Islet precursor cell (in vitro differentiated cells): ENCODE measurements at places on chromosomes 12 and 14.
A peak's percentile ranks its signal among the peaks of the same experiment; 100 is the strongest.

- no peak for DNase-seq
These were observed 206.5 kb upstream of the EEA1 start for GRCh38 chr12:93135286-93136239.

DNA sequence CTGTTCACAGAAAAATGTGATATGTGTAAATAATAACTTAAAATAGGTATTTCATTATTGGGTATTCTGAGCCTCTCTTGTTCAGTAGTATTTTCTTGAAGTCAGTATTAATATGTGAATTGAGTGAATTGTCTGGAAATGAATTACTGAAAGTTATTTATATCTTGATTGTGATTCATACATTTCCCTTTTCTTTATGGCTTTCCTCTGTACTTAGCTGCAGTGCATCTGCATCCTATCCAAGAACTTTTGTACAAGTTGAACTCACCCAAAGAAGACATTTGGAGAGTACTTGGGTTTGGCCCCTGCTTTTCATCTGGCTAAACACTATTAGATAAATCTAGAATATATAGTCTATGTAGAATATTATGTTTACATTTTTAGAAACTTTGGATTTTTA is 326.0 kb downstream of the RAD51B start:
- no peak for DNase-seq

DNA sequence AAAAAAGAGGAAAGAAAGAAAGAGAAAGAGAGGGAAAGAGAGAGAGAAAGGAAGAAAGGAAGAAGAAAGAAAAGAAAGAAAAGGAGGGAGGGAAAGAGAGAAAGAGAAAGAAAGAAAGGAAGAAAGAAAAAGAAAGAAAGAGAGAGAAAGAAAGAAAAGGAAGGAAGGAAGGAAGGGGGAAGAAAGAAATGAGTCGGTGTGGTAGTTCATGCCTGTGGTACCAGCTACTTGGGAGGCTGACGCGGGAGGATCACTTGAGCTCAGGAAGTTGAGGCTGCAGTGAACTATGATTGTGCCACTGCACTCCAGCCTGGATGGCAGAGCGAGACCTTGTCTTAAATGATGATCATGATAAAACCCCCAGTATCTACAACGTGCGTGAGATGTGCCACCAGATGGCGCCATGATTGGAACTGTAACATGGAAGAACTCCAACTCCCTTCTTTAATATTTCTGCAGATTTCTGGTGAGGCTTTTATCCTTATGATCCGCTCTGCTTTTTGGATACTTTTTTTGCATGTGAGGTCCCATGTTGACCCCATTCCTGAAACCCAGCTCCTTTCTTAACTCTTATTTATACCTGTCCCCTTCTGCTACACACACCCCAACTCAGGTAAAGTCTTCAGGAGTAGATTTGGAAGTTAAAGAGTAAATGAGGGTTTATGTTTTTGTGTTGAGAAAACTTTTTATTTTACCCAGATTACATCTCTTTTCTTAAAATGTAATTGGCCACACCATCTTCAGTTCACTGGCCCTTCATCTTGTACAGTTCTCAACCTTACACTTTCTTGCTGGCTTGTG is 25.6 kb downstream of the RNASE10 start:
- peak; percentile 77 for DNase-seq

GRCh38 chr14:99729991-99730875 is 46.1 kb downstream of the CYP46A1 start:
- peak; percentile 87 for DNase-seq

- DNase-seq: peak; percentile 43
These were observed 332.3 kb downstream of the TMEM121 start for GRCh38 chr14:105858676-105859025.

GRCh38 chr12:65122703-65123102 is 1.6 kb upstream of the WIF1 start:
- DNase-seq: no peak

DNA sequence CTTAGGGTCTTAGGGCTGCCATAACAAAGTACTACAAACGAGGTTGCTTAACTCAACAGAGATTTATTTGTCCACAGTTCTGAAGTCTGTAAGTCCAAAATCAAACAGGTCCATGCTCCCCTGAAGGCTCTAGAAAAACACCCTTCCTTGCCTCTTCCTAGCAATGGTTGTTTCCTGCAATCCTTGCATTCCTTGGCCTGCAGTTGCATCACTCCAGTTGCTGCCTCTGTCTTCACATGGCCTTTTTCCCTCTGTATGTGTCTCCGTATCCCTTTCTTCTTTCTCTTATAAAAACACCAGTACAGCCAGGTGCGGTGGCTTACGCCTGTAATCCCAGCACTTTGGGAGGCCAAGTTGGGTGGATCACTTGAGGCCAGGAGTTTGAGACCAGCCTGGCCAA is 17.4 kb downstream of the KCNMB4 start:
- peak; percentile 71 for DNase-seq

GRCh38 chr14:73696466-73697400 is 17.5 kb downstream of the PNMA1 start:
- no peak for DNase-seq

DNA sequence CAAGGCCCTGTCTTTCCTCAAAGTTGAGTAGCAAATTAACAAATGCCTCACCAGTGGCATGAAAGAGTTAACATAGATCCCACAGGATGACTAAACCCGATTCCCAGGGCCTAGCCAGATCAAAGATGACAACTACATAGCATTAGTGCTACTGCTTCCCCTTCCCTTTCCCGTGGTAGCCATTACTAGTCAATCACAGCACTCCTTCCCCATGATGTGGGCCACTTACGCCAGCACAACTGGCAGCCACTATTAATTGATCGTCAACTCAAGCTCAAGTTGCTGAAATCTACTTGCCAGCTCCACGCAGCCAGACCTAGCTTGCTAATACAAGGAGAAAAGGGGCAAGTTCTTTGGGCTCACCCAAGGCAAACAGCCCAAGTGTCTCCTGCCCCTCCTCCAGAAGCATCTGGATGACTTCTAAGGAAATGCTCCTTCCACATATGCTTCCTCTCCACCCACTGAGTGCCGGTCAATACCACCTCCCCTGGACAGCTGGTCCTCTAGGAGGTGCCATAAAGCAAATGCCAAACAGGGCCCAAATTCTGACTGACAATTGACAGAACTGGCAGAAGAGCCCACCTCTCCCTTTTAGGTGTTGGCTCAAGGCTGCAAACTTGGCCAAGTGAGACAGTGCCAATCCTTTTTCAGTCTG is 72.6 kb downstream of the NUAK1 start:
- DNase-seq: no peak

DNA sequence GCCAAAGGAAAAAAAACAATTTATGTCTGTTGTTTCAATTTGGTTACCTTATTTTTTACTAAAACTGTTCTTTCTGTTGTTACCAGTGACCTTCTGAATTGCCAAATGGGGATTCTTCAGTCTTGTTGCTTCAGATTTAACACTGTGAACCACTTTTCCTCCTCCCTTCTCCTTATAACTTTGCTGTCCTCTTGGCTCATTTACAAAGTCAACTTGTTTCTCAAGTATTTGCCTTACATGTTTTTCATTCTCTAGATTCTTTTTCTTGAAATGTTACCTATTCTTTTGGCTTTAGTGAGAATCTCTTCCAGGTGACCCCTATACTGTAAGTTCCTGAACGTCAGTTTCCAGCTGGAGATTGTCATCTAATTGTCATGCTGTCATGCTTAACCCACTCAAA is 19.4 kb downstream of the FUT8 start:
- DNase-seq: no peak

DNA sequence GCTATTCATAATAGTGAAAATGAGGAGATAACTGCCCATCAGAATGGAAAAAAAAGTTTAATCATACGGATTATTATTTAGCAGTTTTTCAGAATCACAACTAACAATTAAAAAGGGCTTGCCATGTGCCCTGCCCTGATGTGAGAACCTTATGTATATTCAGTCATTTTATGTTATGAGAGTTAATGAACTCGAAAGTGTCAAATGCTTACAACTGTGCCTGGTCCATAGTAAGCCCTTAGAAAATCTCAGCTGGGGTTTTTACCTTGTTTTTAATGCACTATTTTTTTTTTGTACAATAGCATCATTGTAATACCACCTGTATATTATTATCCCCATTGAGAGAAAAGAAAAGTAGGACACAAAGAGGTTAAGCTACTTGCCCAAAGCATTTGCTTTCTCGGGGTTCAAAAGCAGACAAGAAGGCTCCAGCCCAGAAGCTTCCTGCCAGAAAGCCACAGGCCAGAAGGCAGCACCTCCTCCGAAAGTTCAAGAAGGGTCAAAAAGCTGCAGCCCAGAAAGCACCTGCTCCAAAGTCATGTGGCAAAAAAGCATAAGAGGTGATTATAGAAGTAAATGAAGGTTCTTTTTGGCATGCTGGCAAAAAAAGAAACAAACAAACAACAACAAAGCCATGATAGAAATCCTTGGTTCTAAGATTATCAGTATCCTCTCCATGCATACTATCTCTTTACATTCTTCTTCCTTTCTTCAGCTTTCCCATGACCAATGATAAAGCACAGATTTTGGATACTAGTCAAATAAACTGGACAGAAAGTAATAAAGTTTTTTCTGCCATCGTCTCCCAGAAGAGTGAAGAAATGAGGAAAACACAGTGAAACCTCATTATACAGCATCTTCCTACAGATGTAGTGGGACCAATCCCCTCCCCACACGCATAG is 59.1 kb upstream of the NAP1L1 start:
- no peak for DNase-seq

DNA sequence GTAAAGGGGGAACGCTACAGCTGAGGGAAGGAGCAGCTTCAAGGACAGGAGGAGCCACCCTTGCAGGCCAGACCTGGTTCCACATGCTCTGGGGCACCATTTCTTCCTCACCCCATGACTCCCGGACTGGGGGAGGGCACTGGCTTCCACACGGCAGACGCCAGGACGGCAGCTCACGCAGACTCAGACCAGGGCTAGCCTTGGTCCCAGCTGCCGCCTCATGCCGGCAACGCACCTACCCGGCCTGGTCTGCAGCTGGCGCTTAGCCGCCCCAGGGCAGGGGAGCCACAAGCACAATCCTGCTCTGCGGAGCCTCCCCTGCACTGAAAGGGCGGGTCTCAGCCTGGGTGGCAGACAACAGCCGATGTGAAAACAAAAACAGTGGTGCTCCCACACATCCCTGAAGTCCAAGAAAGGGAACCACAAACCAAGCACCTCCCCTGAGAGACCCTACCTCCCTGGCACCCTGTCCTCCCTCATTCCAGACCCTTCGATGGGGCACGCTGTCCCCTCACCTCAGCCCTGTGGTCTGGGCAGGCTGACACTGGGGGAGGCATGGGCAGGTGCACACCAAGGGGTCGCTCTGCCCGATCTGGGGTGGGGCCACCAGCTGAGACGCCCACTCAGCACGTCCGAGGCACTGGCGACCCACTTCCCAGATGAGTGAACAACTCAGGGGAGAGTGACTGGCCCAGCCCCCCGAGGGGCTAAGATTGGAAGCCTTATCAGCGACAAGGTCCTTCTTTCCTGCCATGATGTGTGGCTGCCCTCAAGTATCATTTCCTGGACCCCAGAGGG is 65.0 kb downstream of the CHGA start:
- no peak for DNase-seq
